ENCODE measurements at places on chromosomes 5 and 9.

- no peak for DNase-seq
These were observed 272.0 kb downstream of the DENND1A start for GRCh38 chr9:123657941-123658340.

- no peak for DNase-seq
These were observed 105.0 kb upstream of the PRSS3 start for GRCh38 chr9:33690143-33690933.

DNA sequence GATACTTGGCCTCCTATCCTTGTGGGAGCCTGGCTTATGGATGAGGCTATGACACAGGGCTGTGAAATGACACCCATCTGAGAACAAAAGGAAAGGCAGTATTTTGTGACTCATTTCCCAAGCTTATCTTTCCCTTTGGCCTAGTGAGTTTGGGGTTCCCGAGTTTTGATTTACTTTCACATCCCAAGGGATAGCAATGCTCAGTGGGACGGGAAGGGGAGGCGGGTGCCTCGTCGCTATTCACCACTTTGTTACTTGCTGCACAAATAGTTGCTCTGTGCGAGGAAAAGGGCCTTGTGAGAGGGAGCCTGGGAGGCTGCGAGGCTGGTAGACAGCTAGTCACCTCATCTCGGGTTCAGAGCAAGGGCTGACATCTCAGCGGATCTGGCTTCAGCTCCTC is 59.1 kb upstream of the ENTREP1 start:
- no peak for DNase-seq

DNA sequence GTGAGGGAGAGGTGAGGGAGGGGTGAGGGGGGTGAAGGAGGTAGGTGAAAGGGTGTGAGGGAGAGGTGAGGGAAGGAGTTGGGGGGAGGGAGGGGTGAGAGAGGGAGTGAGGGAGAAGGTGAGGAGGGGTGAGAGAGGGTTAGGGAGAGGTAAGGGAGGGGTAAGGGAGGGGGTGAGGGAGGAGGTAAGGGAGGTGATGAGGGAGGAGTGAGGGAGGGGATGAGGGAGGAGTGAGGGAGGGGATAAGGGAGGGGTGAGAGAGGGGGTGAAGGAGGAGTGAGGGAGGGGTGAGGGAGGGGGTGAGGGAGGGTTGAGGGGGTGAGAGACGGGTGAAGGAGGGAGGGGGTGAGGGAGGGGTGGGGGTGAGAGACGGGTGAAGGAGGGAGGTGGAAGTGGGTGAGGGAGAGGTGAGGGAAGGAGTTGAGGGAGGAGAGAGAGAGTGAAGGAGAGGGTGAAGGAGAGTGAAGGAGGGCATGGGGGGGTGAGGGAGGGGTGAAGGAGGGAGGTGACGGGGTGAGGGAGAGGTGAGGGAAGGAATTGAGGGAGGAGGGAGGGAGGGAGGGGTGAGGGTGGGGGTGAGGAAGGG is 18.5 kb downstream of the NINJ1 start:
- DNase-seq, result no peak

GRCh38 chr9:134474055-134474370 is 147.8 kb downstream of the RXRA start:
- no peak for DNase-seq

DNA sequence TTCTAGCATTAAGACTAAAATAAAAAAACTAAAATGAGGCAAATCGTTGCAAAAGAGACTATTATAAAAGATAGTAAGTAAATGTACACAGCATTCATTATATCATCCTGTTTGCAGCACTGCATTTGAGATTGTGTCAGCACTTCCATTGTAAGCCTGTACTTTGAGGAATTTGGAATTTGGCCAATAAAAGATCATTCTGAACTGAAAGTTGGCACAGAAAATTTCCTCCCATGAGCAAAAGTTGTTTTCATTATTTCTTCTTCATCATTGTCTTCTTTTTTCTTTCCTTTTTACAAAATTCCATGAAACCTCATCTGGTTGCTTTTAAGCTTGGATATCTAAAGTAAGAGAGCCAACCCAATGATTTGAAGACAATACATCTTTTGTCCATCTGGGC is 199.3 kb upstream of the ADAMTSL1 start:
- DNase-seq, result no peak

DNA sequence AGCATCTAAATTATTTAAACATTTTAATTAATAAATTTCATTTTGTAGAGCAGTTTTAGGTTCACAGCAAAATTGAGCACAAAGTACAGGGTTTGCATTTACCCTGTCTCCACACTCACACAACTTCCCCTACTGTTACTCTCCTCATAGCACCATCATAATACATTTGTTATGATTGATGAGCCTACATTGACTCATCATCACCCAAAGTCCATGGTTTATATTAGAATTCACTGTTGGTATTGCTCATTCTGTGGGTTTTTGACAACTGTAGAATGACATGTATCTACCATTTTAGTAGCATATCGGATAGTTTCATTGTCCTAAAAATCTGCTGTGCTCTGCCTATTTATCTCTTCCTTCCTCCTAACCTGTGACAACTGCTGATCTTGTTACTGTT is 411.1 kb upstream of the MPDZ start:
- DNase-seq, result no peak

- peak; percentile 76 for DNase-seq
These were observed 29.9 kb downstream of the JADE2 start for GRCh38 chr5:134555223-134555889.

DNA sequence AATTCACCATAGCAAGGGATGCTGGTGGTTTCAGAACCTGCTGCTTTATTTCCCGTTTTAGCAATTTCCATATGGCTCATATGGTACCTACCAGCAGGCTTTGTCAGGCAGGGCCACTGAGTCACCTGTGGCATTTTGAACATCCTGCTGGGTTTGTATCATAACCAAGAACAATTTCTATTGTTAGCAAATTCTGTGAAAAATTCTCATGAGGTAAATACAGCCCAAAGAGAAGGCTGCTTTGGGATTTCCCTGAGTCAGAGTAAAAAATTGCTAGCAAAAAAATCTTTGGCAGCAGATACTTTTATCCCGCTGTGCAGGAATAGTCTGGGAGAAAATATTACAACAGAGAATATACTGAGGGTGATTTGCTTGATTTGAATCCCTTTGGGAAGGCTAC is 52.7 kb downstream of the PRR16 start:
- DNase-seq, result no peak
